ENCODE measurements at places on chromosomes 7 and 10. TPM values are rescaled to one million over a fixed set of nuclear protein-coding genes. Genes with fewer than 3 reads are reported as not detected.

GRCh38 chr7:157000741-157001653 lies 9.5 kb downstream of the MNX1 start:
- DNase-seq = peak; percentile 8

- DNase-seq = peak; percentile 16
Observed at GRCh38 chr7:151313857-151314256, 27.8 kb upstream of the NUB1 start.

DNA sequence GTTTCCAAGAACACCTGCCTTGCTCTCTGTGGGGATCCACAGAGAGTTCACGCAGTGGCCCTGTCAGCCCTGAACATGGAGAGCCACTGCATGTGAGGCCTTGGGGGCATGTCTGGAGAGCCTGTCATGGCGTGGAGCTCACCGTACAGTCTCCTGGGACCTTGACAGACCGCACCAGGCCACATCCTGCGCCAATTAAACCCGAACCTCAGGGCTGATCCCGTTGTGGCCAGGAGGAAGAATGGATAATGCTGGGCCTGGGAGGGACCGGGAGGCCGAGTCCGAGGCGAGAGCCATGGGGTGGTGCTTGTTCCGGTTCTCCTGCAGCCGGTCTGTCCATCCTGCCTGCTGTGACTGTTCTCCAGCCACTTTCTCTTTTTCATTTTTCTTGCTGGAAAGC lies 68.7 kb downstream of the DNAJB6 start:
- DNase-seq = no peak

- DNase-seq = no peak
Observed at GRCh38 chr10:76398043-76398710, 966.8 kb downstream of the LRMDA start.

GRCh38 chr7:116273918-116274301 lies 63.6 kb downstream of the TES start:
- no peak for DNase-seq

DNA sequence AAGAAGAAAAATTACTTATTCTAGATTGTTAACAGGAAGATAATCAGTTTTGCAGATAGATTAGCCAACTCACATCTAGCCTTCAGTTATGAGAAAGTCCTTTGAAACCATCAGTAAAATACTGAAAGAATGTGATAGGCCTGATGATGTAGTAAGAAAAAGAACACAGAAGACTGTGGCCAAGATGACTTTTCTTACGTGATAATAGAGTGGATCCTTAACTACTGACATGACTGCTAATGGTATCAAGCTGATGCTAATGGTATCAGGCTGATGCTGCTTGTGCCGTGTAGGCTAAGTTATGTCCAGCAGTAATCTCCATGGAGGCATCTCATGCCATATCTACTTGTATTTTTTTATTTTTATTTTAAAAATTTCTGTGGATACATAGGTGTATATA lies 114.2 kb downstream of the GLCCI1 start:
- no peak for DNase-seq

- no peak for DNase-seq
Observed at GRCh38 chr10:95837783-95838182, 70.0 kb upstream of the CC2D2B start.

- DNase-seq = no peak
Observed at GRCh38 chr10:128440513-128441160, 314.4 kb upstream of the MKI67 start.

- no peak for DNase-seq
Observed at GRCh38 chr7:50761713-50762112, 21.0 kb downstream of the GRB10 start.

DNA sequence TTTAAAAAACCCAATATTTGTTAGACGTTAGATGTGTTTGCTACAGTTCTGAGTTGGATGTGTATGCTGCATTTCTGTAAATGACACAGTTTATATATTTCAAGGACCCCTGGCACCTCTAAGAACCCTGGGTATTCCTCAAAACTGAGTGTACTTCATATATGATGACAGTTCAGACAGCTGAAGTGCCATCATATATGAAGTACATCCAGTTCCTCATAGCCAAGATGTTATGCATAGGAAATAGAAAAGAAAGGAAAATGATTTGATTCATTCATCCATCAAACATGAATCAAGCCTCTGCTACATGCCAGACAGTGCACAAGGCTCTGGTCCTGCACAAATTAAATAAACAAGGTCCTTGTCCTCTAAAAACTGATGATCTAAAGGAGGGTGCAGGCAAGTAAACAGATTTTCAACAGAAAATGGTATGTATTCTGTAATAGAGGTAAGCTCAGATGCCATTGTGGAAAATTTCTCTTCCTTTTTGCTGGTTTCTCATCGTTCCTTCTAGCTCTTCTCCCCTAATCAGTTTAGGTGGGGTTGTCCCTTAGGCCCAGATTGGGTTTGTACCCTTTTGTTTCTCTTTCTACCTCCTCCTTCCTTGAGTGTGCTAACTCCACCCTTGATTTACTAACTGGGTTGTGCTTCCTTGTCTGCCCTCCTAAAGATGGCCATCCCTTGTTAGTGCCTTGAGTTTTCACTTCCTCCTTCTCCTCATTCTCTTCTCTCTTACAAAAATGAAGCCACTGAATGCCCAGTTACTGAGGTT lies 25.3 kb upstream of the SMIM30 start:
- DNase-seq = no peak

DNA sequence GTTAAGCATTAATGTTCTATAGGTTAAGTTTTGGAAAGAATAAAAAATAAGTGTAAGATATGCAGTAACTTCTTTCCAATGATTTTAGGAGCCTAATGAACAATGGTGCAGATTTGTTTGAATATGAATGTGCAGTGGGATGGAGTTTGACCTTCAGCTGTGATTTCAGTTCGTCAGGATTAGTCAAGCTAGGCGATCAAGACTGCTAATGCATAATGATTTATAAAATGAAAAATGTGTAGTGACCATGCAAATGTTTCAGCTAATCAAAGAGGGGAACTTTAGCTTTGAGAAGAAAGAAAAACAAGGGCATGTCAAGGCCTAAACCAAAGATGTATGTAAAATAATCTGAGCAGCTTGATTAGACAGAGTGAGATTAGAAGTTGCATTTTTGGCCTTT lies 208.5 kb downstream of the FOXP2 start:
- no peak for DNase-seq

DNA sequence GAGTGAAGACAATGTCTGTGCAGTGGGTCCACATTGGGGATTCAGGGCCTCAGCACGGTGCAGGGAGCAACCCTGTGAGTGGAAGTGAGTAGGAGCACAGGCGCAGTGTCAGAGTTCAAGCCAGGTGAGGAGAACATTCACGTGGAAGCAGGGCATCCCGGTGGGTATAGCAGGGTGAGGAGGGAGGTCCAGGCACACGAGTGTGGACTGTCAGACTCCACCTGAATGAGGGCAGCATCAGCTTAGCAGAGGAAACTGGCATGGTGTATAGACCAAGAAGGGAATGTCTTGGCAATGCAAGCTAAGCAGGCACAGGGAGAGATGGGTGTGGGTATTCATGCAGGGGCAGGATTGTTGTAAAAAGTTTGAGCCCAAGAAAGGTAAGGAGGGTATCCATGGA lies 15.3 kb upstream of the LRRC72 start:
- DNase-seq = no peak

- DNase-seq = no peak
Observed at GRCh38 chr10:32031920-32032319, 24.3 kb downstream of the KIF5B start.

- DNase-seq = no peak
Observed at GRCh38 chr7:39164887-39165286, 187.2 kb downstream of the POU6F2 start.

DNA sequence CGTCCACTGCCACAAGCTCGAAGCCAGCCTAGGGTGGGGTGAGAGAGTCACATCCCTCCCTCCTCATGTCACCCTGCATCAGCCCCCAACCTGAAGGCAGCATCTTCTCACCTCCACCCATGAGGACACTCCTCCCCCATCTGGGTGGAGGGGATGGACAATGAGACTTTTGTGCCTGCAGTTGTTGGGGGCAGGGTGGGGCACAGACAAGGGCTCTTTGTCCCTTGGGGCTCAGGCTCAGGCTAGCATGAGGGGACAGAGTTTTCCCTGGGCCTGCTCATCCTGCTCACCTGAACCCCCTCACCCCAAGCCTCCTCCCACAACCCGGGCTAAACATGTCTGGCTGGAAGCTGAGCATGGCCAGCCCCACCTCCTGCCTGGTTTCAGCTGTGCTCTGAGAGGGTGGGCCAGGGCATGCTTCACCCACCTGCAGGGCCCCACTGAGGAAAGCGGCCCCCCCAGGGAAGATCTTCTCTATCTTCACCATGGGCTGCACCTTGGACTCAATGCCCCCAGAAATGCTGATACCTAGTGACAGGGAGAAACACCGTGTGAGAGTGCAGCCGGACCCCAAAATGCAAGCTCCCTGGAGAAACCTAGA lies 9.3 kb downstream of the LZTS2 start:
- DNase-seq = no peak

- DNase-seq = no peak
Observed at GRCh38 chr7:91287371-91288084, 23.3 kb downstream of the FZD1 start.

DNA sequence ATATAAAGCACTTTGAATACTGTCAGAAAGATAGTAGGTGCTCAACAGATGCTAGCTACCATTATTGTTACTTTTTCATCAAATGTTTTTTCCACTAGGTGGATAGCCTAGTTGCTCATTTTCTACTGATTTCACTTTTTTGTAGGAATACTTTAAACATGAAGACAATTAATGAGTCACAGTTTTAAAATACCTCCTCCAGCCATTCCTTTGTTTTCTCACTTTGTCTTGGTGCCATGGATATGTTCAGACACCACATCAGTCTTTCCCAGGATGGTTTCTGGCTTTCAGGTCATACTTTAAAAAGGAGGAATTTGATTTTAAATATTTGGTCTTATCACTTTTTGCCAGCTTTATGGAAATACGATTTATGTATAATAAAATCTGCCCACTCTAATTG lies 147.1 kb upstream of the MGMT start:
- DNase-seq = peak; percentile 20

DNA sequence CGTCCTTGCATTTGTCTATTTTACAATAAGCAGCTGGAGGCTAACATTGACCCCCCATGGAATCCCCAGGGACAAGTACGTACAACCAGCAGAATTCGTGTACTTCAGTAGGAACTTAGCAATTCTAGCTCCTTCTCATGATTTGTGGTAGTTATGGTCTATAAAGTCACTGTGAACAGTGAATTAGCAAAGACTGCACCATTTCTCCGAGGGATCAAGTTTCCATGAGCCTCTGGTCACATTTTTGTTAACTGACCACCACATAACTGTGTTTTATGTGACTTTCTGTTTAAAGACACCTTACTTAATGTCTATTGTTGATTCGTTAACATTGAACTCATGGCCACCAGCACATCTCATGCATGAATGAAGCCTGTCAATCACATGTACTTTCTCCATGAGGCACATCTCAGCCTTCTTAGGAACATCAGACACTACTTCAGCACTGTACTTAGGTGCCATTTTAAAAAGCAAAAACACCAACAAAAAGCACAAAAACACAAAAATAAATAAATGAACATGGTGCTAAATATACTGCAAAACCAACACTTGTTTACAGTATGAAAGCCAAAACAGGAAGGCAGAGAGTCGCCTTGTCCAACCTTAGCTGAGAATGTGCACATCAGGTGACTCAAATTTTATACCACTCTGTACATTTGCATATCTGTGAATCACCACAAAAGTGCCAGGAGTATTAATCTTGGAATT lies 9.0 kb upstream of the UCN3 start:
- no peak for DNase-seq

GRCh38 chr7:44983742-44984477 lies 5.1 kb upstream of the MYO1G start:
- DNase-seq = no peak

GRCh38 chr7:35232994-35233393 lies 20.9 kb downstream of the TBX20 start:
- no peak for DNase-seq

DNA sequence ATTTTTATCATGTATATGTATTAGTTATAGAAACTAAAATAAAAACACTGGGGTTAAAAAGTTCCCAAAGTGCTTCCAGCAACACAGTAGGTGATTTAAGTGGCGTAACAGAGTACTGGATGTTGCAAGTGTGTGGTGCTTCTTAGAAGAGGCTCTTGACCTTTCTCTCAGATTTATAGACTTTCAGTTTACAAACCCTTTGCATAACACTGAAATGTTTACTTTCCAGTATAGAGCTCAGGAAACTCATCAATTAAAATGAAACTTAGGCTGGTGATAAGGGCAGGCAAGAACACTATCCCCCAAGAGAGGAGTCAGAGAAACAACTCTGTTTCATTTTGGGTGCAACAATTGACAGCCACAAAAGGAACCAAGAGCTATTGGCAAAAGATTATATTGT lies 27.5 kb upstream of the SMC3 start:
- DNase-seq = no peak

DNA sequence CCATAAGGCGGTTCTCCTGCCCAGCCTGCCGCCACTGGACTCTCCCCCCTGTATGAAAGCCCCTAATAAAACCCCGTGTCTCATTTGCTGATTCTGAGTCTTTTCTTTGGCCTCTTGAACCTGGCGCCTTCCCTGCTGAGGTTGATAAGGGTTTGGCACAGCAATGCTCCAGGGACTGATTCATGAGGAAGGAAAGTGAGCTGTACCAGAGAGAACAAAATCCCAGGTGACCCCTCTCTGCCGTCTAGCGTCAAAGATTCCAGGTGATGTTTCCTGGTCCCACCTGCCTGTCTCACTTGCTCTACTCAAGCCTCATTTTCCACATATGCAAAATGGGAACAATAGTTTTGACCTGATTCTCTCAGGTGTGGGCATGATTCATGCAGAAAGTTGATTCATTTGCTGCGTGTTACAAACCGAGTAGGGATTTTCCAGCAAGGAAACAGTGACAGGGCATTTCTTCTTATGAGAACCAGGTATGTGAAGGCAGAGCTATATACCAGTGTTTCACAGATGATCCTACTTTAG lies 730.6 kb upstream of the IGFBP3 start:
- DNase-seq = peak; percentile 68

DNA sequence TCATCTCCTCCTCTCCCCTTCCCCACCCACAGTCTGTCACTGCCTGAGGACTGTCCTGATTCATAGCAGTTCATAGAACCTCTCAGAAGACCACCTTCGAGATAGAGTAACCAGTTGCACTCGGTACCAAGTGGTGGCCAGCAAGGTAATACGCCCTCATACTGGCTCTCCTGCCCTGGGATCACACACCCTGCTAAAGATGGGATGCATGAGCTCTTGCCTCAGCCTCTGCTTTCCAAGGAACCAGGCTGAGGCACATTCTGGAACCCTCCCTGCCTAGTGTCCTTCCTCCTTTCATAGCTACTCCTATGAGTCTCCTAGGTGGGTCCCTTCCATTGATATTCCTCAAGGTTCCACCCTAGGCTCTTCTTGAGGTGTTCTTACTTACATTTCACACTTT lies 15.5 kb downstream of the CFAP43 start:
- no peak for DNase-seq

Gene EPHB6
- 1.4 TPM for total RNA-seq

Gene MLXIPL
- total RNA-seq = 1.5 TPM

Gene SKIDA1
- total RNA-seq = 0.56 TPM

Gene TAS2R5
- 4.7 TPM for total RNA-seq

Gene GDF10
- not detected for total RNA-seq

Gene NOS3
- total RNA-seq = 0.20 TPM

Gene CYP26C1
- 0.14 TPM for total RNA-seq

Gene EFCAB10
- not detected for total RNA-seq

Gene RASSF4
- 0.22 TPM for total RNA-seq

Gene CABCOCO1
- not detected for total RNA-seq

Gene TYW1B
- total RNA-seq = 0.93 TPM

Gene TBX20
- total RNA-seq = not detected
